ENCODE measurements at places on chromosomes 2 and 18.

DNA sequence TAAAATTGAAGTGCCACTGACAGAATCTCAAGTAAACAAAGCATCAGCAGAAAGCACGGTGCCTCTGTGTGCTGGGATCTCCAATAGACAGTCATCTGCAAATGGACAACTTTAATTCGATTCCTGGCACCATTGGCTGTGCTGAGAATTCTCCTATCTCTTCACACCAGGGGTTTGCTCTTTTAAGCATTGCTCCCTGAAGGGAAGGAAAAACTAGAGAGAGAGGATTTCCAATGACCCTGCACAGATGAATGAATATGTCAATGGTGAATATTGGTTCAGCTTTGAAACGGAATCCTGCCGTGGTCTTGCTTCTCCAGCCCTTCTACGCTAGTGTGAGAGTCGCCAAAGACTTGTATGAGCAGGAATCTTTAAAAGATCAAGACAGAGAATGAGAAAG is 97.9 kb downstream of the FIGN start:
- DNase-seq = no peak

GRCh38 chr2:181457121-181457740 is at the start of gene ITGA4:
Gene ITGA4, plus strand, starts transcription at chr2:181457386. Its CDS starts 269 bp downstream, at chr2:181457655.
- DNase-seq = peak; percentile 90

DNA sequence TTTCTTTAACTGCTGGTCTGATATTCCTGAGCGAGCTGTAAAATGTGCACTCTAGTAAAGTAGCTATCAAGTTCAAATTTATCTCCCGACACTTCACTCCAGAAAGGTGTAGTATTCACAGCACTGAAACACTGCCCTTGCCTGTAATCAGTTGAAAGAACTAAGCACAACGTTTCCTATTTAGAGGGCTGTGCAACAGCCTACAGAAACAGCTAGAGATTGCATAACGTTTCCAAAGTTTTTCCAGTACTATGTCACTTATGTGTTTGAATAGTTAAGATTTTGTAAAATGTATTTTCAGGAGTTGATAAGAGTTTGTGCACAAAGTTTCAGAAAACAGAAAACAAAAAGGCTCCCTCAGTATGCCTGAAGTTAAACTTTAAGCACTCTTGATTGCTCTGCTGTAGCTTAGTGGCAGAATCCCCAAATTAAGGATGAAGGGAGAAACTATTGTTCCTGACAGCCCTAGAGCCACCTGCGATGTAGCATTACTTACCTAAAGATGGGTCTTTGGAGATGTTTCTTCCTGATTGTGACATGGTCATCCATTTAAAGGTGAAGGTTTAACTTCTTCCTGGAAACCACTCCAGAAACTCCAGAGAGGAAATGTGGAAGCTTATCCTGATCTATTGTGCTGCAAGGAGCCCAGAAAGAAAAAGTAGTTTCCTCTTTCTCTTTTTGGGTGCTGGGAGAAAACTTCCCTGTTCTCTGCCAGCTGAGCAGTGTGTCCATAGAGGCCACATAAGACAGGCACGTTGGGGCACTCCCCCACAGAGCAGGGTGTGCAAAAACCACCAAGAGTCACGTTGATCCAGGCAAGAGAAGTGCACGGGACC is 536 bp downstream of the PDE1A start:
- no peak for DNase-seq

- DNase-seq = no peak
Measured at GRCh38 chr2:200590090-200590489, 4.3 kb downstream of the AOX1 start.

DNA sequence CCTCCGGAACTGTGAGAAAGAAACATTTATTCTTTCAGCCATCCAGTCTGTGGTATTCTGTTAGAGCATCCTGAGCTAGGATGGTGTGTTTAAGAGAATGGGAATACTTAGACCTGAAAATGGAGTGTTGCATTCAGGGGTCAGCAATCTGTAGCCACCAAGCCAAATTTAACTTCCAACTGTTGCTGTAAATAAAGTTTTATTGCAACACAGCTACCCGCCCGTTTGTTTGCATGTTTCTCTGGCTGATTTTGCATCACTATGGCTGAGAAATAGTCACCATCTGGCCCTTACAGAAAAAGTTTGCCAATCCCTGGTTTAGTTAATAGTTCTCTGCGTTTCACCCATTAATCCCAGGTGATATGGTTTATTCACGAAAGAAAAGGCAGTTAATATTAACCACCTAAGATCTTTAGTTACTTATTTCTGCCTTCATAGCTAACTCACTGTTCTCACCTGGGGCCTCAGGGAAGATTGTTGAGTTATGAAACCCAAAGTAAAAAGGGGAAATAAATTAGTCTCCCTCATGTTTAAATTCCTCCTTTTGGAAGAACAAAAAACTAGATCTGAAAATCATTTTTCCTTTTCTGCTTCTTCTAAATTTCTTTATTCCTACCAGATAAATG is 9.5 kb upstream of the CYS1 start:
- DNase-seq = no peak

DNA sequence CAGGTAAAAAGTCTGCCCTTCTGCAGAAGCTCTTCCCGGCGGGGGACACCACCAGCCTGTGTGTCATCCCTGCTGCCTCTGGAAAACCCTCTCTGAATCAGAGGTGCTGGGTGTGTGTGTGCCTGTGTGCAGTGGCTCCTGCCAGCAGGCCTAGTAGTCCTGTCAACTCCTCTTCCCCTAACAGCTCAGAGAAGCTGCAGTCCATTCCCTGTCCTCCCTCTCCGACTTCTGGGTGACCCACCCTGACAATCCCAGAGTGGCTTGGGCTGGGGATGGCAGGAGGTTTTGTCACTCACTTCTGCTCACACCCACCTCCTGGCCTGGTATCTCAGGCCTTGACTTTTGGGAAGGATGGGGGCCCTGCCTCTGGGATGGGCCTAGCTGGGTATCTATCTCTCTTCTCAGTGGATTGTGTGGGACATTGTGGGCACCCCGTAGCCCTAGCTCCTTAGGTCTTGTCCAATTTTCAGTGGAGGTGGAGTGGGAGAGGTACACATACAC is 2.3 kb downstream of the WNT10A start:
- DNase-seq = no peak

DNA sequence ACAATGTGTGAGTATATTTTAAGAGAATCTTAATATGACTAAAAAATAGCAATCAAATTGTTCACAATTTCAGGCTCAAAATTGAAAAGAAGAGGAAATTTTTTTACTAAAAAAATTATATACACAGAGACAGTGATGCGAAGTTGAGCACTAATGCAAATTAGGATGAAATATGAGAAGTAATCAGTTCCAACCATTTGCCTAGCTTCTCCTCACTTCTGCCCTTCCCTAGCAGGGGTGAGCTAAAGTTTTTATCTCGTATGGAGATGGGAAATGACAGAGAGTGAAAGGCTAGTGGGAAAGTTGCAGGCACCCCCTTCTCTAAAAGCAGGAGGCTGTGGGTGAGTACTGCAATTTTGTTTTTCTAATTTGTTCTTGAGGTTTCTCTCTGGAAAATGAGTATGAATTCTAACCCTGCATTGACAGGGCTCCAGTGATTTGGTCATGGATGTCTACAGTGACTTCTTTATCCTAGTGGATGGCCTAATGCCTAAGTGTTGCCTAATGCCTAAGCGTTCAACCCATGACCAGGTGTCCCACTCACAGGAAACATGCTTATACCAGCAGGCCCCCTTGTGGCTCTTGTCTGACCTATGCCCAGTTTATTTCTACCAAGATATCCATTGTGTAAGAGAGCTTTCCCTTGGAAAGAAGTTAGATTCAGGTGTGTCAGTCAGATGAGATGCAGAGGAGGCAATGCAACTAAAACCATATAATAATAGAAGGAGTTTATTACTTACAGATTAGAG is 78.0 kb upstream of the HNMT start:
- DNase-seq = no peak

- no peak for DNase-seq
Measured at GRCh38 chr2:132654968-132655367, 15.0 kb downstream of the LYPD1 start.

- DNase-seq = no peak
Measured at GRCh38 chr2:173048522-173048896, 27.1 kb upstream of the MAP3K20 start.

DNA sequence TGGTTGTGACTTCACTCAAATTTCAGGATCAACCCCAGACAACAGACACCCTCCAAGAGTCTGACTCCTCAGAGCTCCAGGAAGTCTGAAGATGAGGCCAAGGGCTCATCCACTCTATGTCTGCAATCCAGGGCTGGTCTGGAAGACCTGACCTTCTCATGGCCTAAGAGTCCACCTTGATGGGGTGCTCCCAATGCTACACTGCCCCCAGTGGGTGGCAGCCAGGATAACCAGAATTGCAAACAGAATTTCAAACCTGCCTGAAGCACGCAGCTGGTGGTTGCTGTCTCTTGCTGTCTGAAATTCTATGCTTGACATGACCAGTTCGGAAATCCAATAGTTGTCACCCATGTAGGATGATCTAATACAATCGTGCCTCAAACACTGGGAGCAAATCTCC is 96.0 kb downstream of the UXS1 start:
- no peak for DNase-seq

- DNase-seq = peak; percentile 71
Measured at GRCh38 chr2:238287737-238288649, at the start of gene PER2. Gene PER2, minus strand, starts transcription at chr2:238288610. Its CDS starts 10,674 bp downstream, at chr2:238277936.

DNA sequence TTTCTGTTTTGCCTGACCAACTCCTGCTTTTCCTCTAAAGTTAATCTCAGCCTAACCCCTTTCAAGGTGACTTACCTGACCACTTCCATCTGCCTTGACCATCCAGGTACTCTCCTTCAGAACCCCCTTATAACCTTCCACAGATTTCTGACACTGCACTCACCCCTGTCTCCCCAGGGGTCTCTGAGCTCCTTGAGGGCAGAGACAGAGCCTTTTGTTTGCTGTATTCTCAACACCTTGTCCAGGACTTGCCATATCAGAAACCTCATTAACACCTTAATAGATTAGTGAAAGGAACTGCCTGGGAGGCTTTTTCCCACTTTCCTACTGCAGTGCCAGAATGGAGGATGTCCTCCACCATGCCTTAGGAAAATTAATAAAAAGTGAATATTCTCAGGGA is 119.7 kb upstream of the SERPINE2 start:
- DNase-seq = no peak

DNA sequence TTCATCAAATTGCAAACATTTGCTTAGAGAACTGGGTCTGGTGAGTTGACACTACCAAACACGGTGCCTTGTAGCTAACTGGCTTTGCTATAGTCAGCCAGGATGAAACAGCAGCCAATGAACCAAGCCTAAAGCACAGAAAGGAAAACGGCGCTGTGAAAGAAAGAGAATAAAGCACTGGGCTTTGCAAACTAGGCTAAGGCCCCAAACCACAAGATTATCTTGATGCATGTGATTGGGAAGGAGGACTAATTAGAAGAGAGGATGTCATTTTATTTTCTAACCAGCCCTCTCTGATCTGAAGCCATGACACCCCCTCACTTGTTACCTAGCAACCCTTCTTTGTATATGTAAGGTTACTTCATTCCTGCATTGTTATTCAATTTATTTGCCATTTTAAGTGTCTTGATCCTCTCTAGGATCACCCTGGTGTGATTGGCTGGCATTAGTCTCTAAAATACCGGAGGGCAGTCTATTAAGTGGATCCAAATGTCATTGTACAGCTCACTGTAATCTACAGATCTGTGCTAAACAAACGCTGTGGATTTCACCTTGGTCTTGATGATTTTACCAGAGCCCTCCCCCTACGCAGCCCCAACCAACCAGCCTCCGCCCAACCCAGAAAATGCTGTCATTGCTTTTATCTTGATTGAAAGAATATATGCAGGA is 395.4 kb upstream of the ACVR2A start:
- peak; percentile 73 for DNase-seq

- no peak for DNase-seq
Measured at GRCh38 chr2:30022444-30023071, 101.2 kb upstream of the ALK start.

DNA sequence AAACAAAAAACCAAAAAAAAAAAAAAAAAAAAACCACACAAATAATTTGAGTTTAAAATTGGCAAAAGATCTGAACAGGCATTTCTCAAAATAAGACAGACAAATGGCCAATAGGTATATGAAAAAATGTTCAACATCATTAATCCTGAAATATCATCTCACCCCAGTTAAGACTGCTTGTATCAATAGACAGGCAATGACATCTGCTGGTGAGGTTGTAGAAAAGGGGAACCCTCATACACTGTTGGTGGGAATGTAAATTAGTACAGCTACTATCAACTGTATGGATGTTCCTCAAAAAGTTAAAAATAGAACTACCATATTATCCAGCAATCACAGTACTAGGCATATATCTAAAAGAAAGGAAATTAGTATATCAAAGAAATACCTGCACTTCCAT is 523.1 kb downstream of the XIRP2 start:
- no peak for DNase-seq

- no peak for DNase-seq
Measured at GRCh38 chr2:152594792-152595191, 122.5 kb downstream of the PRPF40A start.

DNA sequence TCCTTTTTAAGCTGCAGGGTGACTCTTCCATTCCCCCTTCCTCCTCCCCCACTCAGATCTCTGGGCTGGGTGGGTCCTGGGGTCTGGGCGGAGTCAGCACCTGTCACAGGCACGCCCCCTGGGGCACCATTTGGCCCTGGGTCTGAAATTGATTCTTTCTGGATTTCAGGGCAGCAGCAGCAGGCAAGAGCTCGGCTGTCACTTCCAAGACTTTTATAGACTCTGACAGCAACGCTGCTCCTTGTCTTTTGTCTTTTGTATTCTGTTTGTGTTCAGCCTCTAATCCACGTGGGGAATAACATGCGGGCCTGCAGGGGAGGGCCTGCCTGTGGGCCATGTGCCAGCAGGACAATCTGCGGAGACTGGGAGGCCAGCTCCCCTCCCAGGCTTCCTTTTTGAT is 3.9 kb downstream of the BOD1L2 start:
- DNase-seq = no peak

DNA sequence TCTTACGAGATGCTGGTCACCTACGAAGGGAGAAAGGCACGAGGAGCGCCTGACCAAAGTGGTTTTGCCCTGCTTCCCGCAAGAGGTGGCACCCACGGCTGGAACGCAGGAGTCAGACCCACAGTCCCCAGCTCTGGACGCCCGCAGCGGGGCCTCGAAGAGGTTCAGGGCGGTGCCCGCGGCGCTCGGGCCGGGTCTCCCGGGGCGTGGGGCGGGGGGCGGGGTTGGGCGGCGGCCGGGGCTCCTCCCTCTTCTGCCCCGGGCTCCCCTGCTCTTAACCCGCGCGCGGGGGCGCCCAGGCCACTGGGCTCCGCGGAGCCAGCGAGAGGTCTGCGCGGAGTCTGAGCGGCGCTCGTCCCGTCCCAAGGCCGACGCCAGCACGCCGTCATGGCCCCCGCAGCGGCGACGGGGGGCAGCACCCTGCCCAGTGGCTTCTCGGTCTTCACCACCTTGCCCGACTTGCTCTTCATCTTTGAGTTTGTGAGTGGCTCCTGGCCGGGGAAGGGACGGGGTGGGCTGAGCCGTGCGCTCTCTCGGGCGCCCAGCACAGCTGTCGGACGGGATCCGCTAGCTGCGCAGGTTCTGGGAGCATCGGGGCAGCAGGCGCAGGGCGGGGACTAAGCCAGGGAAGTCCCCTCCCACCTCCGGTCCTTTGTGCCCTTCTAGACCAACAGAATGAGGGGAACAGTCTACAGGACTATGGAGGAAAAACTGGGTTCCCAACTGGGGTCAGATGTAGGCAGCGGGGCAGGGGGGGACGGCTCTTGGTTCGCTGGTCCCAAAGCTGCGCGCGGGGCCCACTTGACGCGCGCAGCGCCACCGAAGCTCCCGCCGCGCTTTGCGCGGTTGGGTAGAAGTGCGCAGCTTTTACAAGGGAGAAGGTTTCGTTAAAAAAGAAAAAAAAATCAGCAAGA is at the start of gene MAL:
TSS of gene MAL (plus strand) at position 303 of the 914 bp plus-strand sequence. CDS start at position 388, 85 bp downstream.
- peak; percentile 68 for DNase-seq

GRCh38 chr2:46315103-46315890 is 18.1 kb downstream of the EPAS1 start:
- no peak for DNase-seq

Measured in CD4-positive, alpha-beta T cell treated with Interleukin-4 for 1 hour (primary cell).